AG09309 (cell line): ENCODE measurements at places on chromosomes 6 and 20.

- DNase-seq, result no peak
Observed at GRCh38 chr6:52598123-52598823, 21.4 kb upstream of the TRAM2 start.

DNA sequence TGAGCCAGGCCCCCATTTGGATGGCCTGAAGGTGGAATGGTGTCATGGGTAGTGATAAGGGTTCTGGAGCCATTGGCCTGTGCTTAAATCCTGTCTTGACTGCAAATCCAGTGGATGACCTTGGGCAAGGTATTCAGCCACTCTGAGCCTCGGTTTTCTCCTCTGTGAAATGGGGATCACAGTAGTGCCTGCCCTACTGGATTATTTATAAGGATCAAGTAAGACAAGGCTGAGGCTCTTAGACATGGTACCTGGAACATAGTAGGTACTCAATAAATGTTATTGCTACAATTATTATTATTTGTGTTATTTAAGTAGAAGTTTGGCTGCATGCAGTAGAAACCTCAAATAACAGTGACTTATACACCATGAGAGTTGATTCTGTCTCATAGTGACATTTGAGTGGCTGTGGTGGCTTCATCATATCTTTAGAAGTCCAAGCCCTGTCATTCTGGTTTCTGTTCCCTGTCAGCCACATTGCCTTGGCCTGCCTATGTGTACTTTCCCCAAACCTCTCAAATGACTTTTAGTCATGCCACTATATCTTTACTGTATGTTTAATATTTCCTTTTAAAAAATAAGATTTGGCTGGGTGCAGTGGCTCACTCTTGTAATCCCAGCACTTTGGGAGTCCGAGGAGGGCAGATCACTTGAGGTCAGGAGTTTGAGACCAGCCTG lies 37.6 kb upstream of the CHMP4B start:
- DNase-seq, result no peak

- no peak for DNase-seq
Observed at GRCh38 chr6:111551521-111552231, 54.0 kb downstream of the TRAF3IP2 start.

DNA sequence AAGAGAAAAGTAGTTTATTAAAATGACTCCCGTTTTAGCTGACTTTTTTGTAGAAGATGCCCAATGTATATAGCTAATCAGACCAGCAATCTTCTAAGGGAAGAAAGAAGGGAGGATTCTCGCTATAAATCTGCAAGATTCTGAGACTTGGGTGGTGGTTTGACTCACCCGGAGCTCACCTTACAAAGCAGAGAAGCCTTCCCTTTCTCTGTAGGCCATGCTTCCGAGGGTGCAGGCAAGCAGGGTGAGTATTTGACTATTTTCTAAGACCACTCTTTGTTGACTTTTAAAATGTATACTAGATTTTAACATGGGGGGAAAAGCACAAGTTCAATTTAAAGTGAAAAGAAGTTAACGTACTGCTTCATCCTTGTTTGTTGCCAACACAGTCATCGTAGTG lies 2.7 kb downstream of the OLIG3 start:
- no peak for DNase-seq

GRCh38 chr6:116847227-116847626 lies 18.3 kb upstream of the GPRC6A start:
- peak; percentile 8 for DNase-seq

DNA sequence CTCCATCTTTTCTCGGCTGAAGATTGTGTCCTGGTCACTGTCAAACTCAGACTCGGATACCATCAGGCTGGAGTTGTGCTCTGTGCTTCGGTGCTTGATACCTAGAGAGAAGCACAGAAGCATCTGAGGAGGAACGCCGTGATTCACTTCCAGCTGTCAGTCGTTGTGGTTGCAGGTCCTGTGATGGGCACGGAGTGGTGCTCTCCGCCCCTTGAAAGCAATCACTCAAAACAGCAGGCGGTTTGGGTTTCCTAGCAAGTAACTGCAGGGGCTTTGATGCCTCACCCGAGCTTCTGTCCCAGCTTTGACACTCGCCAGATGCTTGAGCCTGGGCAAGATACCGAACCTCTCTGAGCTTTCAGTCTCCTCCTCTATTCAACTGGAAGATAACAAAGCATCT lies 52.5 kb downstream of the ALDH5A1 start:
- no peak for DNase-seq

DNA sequence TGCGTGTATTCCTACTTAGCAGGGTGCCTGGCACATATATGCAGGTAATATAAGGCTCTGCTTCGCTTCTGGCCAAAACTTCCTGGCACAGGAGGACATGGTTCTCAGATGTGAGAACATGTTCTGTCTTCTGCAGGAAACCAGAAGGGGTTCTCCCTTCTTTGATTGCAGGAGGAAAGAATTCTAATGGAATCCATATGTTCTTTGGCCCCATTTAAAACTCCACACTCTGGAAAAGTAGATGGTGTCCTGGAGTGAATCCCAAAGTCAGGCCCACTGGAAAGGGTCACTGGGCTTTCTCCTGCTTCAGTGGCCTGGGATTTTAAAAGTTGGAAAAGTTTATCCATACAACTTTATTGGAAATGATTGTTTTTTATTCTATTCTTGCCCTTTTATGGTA lies 16.4 kb upstream of the CYP24A1 start:
- DNase-seq, result no peak

GRCh38 chr6:100980949-100981348 lies 99.8 kb upstream of the ASCC3 start:
- no peak for DNase-seq

GRCh38 chr6:90497411-90497810 lies 89.5 kb downstream of the MAP3K7 start:
- no peak for DNase-seq

GRCh38 chr20:13717631-13718044 lies 67.1 kb downstream of the ESF1 start:
- DNase-seq, result no peak

DNA sequence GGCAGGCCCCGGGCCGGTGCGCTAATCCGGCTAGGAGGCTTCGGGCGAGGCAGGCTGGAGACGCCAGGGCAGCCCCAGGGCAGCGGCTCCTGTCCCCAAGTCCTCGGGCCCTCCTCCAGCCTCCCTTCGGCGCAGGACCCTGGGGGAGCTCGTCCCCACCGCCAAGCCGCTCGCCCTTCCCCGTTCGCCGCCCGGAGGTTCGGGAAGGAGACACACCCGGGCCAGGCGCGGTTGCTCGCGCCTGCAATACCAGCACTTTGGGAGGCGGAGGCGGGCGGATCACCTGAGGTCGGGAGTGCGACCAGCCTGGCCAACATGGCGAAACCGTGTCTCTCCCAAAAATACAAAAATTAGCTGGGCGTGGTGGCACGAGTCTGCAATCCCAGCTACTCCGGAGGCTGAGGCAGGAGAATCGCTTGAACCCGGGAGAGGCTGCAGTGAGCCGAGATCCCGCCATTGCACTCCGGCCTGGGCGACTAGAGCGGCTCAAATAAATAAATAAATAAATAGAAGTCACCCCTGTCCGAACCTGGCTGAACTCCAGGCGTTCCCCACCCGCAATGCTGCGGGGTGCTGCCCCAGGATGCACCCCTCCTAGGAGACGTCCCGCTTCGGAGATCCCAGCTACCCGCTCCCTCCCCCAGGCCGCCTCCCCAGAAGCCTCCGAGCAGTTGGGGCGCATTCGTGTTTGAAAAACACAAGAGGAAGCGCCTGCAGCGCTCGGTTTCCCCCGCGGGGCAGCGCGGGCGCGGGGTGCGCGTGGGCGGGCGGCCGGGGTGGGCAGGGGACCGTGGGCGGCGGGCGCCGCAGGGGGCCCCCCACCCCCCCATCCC lies 27.5 kb downstream of the SERPINB9 start:
- no peak for DNase-seq

DNA sequence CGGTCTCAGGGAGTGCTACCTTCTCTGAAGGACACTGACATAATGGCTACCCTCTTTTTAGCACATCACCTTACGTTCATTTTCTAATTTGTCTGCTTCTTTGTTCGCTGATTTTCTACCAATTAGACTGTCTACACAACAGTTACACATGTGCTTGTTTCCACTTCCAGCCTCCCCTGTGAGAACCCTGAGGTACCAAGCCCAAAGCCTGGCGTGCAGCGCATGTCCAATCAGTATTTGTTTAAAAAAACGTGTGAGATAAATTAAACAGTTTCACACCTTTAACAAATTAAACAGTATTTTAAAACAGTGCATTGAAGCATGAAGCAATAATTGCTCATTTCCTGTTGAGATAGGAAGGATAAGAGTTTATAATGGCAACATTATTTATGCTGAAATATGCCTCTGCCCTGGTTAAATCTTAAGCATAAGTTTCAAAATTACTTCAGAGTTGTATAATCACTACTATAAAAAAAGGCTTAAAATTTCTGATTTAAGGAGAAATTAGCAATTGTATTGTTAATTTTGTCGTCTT lies 88.9 kb downstream of the MAP3K5 start:
- DNase-seq, result no peak

GRCh38 chr6:80331522-80331921 lies 225.1 kb downstream of the BCKDHB start:
- DNase-seq, result no peak
